ENCODE measurements at places on chromosomes 7 and 10.

GRCh38 chr10:103510791-103511752 is 17.6 kb downstream of the NEURL1 start:
- no peak for DNase-seq

DNA sequence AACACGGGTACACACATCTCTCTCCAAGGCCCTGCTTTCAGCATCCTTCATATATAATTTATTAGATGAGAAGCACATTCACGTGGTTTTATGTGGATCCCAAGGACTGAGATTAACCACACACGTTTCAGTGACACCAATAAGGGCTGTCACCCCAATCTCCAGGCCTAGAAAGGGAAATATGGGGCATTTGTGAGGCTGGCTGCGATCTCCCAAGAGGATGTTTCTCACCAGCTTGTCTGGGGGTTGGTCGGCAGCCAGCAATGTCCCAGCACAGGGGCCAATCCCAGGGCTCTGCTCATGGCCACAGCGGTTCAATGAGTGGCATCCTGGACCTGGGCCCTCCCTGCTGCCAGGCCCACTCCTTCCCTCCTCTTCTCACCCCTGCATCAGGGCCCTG is 115.5 kb downstream of the ITIH5 start:
- no peak for DNase-seq

- DNase-seq: no peak
These were observed 665.2 kb downstream of the INHBA start for GRCh38 chr7:41037691-41038090.

- peak; percentile 39 for DNase-seq
These were observed 874 bp downstream of the BAIAP2L1 start for GRCh38 chr7:98399890-98400541.

Data from fibroblast of the aortic adventitia (primary cell).